ENCODE measurements at places on chromosomes 5 and 9.

- DNase-seq: no peak
Observed at GRCh38 chr5:171850324-171850947, 64.8 kb downstream of the SMIM23 start.

DNA sequence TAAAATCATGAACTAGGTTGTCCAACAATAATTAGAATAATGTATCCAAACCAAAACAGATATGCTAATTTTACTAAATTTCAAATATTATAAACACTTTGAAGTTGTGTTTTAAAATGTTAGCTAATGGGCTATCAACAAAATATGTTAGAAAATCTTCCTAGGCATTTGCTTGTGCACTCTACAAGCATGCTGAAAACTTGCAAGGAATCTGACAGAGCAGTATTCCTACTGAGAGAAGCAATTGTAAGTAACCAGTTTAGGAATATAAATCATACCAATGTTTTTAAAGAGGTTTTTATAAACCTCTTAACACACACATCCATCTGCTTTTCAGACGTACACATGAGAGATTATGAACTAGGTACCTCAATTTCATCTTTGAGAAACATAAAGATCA, 228.4 kb upstream of the TBCA start:
- DNase-seq: no peak

GRCh38 chr9:116377179-116377798, 223.7 kb downstream of the PAPPA start:
- no peak for DNase-seq

DNA sequence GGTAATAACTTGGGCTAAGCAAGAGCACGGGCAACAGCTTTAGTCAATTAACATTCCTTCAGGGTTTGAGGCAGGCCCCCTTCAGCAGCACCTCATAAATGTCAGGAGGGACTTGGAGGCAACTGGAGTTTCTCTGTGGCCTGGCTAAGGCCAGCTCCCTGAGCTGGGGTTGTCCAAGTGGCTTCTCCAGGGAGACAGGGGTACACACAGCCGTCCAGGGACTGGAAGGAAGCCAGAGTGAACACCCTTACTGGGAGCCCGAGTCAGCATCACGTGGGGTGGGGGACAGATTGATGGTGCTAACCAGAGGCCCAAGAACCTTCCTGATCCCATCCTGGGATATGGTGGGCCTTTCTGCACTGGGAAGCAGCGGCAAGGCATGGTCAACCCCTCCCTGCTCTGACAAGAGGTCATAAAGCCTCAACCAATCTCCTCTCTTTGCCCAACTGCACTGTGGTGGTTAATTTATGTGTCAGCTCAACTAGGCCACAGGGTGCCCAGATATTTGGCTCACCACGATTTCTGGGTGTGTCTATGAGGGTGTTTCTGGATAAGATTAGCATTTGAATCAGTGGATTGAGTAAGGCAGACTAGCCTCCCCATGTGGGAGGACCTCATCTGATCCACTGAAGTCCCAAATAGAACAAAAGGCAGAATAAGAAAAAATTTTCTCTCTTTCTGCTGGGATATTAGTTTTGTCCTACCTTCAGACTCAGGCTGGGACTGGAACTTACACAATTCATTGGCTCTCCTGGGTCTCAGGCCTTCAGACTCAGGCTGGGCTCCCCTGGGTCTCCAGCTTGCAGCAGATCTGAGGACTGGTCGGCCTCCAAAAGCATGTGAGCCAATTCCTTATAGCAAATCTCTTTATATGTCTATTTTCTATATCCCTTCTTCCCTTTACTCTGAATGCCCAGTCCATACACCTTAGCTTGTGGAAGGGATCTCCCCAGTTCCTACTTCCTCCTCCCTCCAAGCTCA, 127.2 kb upstream of the LARP1 start:
- DNase-seq: no peak

DNA sequence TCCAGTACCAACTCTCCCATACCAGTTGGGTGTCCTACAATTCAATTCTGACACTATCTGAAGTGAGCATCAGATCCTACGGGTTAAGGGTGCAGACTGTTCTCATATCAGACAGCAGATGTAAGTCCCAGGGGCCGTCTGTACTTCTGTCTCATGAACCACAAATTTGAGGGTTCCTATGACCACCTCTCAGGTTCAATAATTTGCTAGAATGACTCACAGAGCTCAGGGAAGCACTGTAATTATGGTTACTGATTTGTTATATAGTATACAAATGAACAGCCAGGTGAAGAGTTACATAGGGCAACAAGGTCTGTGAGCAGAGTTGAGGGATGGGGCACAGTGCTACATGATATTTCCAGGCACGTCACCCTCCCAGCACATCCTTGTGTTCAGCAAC, 499.1 kb downstream of the DMAC1 start:
- no peak for DNase-seq

DNA sequence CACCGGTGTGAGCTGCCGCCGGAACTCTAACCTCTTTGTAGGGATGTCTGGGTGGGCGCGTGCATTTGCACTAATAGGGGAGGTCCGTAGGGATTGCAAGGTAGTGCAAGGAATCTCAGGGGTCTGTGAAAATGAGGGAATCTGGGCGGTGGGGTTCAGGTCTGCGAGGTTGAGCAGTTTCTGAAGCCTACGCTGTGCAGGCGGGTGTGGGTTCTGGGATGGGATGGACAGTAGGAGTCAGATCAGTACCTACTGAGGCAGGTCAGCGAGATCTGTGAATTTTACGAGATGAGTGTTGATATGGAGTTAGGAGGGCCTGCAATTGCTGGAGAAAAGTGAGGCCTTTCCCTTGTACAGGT, 856 bp upstream of the ATOSB start:
- DNase-seq: no peak
